ENCODE measurements at places on chromosomes 1 and 21.
A peak's percentile ranks its signal among the peaks of the same experiment; 100 is the strongest.

GRCh38 chr1:173212952-173213491, 5.9 kb upstream of the TNFSF4 start:
- DNase-seq, result no peak

GRCh38 chr21:28099001-28099705, 893.5 kb downstream of the LTN1 start:
- no peak for DNase-seq

- no peak for DNase-seq
Measured at GRCh38 chr1:217770918-217771317, 139.8 kb downstream of the SPATA17 start.

GRCh38 chr1:11058595-11059154, 1.1 kb downstream of the SRM start:
- no peak for DNase-seq

GRCh38 chr21:38219049-38219628, 37.7 kb upstream of the KCNJ15 start:
- DNase-seq, result peak; percentile 40

GRCh38 chr1:185561629-185562028, 172.6 kb upstream of the HMCN1 start:
- no peak for DNase-seq

DNA sequence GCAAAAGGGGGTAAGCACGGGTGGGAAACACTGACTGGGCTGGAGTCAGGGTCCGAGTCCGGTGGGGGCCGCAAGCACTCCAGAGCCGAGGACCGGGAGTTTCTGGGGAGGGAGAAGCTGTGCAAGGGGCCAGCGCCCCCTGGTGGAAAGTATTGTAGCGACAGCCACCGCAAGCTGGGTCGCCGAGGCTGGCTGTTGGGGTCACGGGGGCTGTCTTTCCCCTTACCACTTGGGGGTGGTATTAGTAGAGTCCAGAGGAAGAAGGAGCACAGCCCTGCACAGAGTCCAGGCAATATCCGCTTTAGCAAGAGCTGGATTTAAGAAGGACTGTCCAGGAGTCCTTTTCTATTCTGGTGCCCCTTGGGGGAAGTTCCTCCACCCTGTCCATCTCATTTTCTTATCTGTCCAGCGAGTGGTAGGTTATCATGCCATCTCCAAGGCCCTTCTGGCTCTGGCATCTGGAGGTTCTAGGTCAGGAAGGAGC, 17.9 kb upstream of the ETV3 start:
- DNase-seq, result peak; percentile 44

DNA sequence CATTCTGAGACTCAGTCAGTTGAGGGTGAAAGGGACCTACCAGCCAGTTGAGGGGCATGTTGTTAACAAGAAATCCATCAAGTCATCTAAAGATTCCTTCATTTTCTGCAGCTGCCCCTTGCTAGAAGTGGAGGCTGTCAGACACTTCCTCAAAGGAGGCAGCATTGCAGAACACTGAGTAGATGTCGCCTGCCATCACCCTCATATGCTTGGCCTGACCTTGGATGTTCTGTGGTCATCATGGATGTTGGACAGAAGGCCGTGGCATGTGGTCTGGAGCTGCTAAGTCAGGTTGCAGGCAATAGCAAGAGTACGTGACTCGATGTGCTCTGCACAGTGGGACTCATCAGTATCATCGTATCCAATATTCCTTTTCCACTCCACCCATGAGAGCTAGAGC, 70.6 kb downstream of the GATAD2B start:
- DNase-seq, result no peak

GRCh38 chr1:117346206-117346928, 20.9 kb upstream of the MAN1A2 start:
- no peak for DNase-seq

GRCh38 chr1:237528545-237528944, 362.2 kb downstream of the ZP4 start:
- DNase-seq, result no peak

GRCh38 chr1:29698033-29698432, 461.7 kb downstream of the PTPRU start:
- DNase-seq, result no peak

- no peak for DNase-seq
Measured at GRCh38 chr1:208868554-208868953, 624.4 kb upstream of the PLXNA2 start.

DNA sequence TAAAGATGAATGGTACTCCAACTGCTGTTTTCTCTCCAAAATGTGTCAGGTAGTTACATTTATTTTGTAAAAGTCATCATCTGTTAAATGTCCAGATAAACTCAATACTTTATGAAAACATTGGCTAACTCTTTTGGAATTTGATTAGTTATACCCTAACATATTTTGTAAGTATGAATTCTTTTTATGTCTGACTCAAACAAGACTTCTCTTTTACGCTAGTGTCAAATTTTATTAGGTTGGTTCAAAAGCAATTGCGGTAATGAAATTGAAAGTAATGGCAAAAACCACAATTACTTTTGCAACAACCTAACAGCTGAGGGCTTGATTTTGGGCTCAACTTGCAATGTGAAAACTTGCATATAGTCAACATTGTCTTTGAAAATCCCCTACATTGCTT, 41.0 kb upstream of the USP25 start:
- DNase-seq, result no peak

DNA sequence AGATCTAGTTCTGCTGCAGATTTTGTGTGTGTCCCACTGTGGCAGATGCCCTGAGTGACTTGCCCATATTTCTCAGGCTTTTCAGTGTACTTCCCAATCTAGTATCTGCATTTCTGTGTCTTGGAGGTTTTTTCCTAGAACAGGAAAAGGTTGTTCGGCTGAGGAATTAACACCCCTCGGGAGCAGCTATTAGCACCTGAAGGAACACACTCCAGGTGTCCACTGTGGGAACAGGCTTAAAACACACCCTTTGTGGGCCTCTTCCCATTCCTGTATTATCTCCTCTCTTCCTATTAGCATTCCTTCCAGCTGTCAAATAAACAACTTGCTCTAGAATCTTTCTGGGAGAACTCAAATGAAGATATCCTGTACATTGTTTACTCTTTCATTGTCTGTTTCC, 178.3 kb downstream of the HMCN1 start:
- DNase-seq, result no peak

DNA sequence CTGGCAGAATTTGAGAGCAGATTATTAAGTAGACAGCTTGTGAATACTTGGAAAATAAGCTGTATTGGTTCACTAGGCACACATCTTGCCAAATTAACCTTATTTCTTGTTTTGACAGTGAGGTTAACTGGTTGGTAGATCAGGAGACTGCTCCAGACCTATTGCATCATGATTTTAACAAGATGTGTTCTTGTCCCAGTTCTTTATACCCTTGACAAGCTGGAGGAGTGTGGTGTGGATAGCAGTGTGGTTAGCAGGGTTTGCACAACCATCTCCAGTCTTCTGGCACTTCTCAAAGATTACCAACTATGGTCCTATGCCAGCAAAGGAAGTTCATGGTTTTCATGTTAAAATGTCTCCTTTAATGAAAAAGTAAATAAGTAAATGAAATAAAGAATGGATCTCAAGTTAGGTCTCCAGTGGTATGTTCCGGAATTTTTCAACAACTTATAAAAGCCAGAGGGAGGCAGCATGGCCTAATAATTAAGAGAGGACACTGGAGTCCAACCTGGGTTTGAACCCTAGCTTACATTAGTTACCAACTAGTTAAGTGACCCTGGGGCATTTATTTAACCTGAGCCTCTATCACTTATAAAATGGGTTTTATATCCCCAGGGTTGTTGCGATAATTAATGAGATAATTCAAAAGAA, 34.1 kb downstream of the DDX20 start:
- DNase-seq, result no peak

GRCh38 chr1:93908394-93909145, 660 bp downstream of the GCLM start:
- DNase-seq, result peak; percentile 4

DNA sequence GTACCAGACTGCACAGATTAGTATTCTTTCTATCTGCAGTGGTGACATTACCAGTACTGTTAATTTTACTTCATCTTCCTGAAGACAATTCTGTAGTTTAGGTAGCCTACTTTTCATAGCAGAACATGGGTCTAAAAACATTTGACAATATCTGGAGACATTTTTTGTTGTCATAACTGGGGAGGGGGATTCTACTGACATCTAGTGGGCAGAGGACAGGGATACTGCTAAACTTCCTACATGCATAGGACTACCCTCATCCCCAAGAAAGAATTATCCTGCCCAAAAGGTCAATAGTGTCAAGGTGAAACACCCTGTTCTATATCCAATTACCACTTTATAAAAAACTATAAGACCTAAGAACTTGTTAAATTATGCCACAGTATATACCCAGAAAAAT, 3.4 kb upstream of the ARHGAP29 start:
- DNase-seq, result no peak

GRCh38 chr1:94971491-94971924, 44.6 kb upstream of the CNN3 start:
- DNase-seq, result no peak

- no peak for DNase-seq
Measured at GRCh38 chr1:150529017-150529416, 13.5 kb downstream of the FALEC start.

DNA sequence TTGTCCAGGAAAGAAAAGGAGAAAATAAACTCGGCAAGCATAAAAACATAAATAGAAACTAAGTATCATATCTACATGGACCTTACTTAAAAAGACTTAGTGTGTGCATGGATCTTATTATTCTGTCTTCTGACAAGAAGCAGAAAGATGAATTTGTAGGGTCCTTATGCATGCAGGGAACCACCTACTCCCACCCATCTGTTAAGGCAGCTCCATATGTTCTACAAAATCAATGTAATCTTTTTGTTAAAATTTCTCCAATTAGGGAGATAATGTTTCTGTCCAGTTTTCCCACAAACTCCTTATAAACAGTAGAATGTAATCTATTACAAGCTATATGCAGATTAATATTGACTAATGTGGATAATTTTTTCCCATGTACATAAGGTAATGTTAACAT, 13.9 kb upstream of the PTPN14 start:
- DNase-seq, result no peak

DNA sequence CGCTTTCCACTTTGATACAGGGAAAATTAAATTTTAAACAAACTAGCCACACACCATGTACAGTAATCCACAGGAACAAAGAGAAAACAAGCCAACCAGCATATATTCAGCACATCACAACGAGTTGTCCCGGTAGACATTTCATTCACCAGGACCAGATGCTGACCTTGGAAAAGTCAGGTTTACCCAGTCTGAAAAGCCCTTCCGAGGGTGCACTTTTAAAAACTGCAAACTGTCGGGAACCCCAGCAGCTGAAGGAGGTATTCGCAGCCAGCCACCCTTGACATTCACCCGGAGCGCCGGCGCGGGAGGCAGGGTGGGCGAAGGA, 1.2 kb downstream of the MCOLN3 start:
- no peak for DNase-seq

GRCh38 chr21:38475519-38475918, 22.8 kb downstream of the ERG start:
- no peak for DNase-seq

- no peak for DNase-seq
Measured at GRCh38 chr1:210321552-210321951, 7.2 kb upstream of the HHAT start.

DNA sequence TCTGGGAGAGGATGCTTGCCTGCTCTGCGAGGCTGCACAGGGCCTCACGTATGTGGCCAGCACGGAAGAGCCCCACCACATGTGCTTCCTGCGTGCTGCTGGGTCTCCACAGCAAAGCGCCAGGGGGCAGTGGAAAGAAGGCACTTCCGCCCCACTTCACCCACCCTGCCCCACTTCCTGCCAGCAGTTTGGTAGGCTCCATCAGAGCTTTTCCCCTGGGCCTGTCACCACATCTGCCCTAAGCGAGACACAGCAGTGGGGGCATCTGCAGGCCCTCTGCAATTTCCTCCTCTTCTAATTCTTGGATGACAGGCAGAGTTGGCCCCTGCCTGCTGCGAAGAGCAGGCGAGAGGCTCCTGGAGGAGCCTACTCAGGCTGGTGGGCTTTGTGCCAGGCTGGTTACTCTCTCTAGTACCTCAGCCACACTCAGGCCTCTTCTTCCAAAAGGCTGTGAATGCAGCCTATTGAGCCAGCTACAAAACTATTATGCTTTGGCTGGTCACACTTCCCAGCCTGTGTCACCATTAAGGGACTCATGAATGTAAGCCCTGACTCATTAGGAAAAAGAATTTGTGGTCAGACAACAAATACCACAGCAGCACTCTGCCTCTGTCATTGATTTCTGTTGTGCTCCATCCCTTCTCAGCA, 25.0 kb downstream of the CD244 start:
- DNase-seq, result peak; percentile 37

GRCh38 chr1:208497866-208498541, 253.8 kb upstream of the PLXNA2 start:
- no peak for DNase-seq

DNA sequence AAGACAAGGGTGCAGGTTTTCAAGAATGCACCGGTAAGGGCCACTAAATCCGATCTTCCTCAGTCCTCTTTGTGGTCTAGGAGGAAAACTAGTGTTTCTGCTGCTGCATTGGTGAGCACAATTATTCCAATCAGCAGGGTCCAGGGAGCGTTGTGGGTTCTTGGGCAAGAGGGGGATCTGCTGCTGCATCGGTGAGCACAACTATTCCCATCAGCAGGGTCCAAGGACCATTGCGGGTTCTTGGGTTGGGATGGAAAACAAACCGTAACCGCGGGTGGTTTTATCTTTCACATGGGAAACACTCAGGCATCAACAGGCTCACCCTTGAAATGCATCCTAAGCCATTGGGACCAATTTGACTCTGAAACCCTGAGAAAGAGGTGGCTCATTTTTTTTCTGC, 7.0 kb upstream of the PCP4L1 start:
- DNase-seq, result no peak
